ENCODE measurements at places on chromosomes 11 and 22.

DNA sequence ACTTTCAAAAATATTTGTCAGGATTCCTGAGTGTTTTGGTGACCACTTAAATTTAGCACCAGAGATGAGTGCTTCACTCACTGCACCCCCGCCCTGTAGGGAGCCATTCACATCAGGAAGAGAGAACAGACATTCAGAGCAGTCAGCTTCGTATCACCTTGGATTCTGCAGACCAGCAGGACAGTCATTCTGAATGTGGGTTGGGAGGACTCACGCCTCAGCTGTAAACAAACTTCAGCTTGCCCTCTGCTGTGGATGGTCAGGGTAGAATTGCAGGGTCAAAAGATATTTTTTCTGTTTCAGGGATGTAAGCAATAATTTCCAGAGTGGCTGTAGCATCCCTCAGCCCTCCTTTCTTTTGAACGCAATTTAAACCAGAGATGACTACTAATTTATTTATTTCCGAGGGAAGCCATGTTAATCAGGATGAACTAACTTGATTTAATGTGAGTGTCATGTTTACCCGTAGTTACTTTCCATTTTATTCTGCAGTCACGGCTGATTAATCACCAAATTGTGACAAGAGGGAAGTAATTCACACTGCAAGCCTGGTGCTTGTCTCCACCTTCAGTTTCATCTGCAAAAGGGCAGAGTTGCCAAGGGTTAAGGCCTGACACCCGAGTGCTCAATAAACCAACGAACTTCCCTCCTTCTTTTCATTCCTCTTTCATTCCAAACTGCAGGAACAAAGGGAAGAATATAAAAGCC, 174.2 kb upstream of the DDI1 start:
- no peak for DNase-seq

GRCh38 chr11:27330633-27331270, 32.3 kb downstream of the CCDC34 start:
- DNase-seq, result no peak

DNA sequence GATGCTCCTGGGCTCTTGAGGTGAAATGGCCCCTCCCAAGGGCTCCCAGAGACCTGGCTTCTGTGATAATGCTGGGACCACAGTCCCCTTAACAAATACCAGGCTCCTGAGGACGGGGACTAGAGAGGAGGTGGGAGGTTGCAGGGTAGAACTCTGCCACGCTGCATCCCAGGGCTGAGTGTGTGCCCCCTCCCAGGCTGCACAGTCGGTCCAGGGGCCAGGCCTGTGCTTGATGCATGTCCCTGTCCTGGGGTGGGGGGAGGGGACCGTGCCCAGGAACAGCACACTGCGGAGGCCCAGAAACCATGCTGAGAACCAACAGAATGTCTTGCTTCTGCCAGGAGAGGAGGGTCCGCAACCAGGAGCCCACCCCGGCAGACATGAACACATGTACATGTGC, 9.3 kb downstream of the CSF2RB start:
- DNase-seq, result no peak

DNA sequence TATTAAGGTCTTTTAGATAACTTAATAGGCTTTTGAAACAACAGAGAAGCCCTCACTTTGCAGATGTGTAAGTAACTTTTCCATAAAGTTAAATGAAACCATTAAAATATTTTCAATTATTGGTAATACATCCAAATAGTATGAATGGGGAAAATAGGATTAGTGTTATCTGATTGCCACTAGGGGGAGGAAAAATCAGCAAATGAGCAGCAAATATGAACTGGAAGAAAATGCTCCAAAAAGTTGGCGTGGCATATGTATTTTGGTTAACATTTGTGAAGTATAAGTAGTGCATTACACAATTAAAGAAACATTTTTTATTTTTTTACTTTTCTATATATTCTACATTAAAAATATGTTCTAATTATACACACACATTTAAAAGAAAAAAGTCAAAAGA, 259.8 kb upstream of the ANO5 start:
- DNase-seq, result no peak

- DNase-seq, result no peak
Measured at GRCh38 chr11:70630816-70631623, 232.7 kb downstream of the CTTN start.

GRCh38 chr11:134367781-134368180, 36.0 kb downstream of the GLB1L2 start:
- DNase-seq, result no peak

- DNase-seq, result no peak
Measured at GRCh38 chr11:45238724-45239123, 47.4 kb downstream of the SYT13 start.

- no peak for DNase-seq
Measured at GRCh38 chr11:78429660-78430059, 12.0 kb upstream of the GAB2 start.

GRCh38 chr11:130729678-130730300, 186.5 kb downstream of the SNX19 start:
- no peak for DNase-seq

DNA sequence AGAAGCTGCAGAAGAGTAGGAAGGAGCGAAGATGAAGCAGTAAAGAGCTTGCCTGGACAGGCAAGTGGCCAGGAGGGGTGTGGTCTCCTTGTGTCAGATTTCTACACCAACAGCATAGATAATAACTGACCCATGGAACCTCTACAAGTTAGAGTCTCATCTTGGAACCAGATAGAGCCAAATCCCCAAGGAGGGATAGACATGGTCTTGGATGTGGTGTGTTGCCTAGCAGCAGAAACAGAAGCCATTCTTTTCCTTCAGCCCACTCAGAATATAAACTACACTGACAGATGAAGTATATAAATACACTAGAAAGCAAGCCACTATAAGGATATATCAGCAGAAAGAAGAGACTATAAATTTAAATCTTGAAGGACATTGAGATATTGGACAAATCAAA, 4.3 kb upstream of the CARD16 start:
- DNase-seq, result no peak

- no peak for DNase-seq
Measured at GRCh38 chr11:111980062-111980461, 42.9 kb downstream of the DIXDC1 start.

DNA sequence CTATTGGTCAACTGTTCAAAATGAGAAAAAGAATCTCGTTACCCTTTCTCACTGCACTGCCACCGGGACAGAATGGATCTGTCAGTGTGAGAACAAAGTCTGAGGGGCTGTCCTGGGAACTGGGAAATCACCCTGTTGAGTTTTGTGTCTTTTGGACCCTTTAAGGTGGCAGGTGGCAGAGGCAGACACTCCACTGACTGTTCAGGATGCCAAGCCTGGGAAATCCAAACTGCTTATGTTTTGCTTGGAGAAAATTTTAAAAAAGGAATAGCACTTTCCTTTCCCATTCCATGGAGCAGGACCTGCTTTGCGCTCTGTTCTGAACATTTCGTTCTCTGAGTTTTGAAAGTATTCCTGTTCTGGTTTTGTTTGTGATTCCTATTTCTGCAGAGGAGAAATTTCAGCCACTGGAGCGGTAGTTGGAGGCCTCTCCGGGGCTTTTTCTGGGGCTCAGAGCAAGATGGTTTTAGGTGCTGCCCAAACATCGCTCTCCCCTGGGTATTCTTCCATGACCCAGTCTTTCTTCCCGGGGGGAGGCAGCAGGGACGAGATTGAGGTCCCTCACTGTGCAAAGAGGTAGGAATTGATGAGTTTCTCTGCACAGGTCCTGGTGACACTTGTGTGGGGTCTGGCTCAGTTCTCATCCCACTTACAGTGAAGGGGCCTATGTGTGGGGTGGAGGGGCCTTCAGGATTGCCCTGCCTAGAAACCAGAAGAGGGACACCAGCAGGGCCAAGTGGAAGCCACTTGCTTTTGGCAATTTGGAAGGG, 138.5 kb upstream of the SYT13 start:
- DNase-seq, result no peak

DNA sequence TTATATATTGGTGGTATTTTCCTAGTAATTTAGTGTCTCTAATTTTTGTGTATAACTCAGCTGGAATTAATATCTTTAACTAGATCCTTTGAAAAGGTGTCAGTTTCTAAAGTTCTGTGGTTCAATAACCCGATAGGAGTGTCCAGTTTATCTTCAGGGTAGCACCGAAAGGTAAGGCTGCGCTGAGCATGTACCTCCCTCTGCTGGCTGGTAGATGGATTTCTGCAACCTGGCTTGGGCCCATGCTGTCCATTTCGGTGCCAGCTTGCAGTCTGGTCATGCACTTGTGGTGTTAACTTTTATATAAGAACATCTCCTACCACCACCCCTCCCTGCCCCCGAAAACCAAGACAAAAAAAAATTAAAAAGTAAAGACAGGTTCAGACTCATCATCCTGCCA, 24.7 kb downstream of the EXT2 start:
- DNase-seq, result no peak

GRCh38 chr11:48127521-48128183, 89.0 kb upstream of the OR4B1 start:
- DNase-seq, result no peak

DNA sequence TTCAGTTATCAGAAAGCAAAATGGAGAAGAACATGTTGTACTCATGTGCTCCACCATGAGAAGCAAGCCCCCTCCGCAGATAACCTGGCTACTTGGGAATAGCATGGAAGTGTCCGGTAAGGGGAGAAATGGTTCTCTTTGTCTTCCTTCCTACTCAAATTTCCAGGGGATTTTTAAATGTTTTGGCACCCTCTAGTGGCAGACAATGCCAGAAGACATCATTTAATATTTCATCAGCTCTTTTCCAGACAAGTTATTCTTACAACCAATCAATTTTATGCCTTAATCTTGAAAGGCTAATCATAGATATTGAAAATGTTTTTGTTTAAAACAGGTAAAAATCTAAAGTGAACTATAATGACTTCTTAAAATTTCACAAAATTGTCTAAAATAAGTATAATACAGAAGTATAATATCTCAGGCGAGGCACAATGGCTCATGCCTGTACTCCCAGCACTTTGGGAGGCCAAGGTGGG, 15.7 kb downstream of the CRTAM start:
- DNase-seq, result no peak

GRCh38 chr11:113974741-113975470, at the start of gene HTR3A:
Gene HTR3A (plus strand): TSS chr11:113975108. CDS start chr11:113975326, 218 bp downstream.
- no peak for DNase-seq

DNA sequence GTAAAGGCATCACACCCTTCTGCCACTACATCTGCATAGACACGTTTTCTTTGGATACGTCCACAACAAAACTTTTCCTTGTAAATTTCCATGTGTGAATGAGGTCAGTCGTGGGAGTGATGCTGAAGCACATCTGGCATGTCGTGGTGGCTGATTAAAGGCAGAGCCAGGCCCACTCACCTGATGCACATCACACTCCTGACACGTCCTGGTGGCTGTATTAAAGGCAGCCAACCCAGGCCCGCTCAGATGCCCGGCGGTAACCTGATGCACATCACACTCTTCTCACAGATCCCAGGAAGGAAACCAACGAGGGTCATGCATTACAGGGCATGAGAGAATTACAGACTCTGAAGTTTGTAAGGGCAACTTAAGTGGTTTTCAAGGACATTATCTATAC, 321.6 kb upstream of the B3GAT1 start:
- DNase-seq, result no peak

DNA sequence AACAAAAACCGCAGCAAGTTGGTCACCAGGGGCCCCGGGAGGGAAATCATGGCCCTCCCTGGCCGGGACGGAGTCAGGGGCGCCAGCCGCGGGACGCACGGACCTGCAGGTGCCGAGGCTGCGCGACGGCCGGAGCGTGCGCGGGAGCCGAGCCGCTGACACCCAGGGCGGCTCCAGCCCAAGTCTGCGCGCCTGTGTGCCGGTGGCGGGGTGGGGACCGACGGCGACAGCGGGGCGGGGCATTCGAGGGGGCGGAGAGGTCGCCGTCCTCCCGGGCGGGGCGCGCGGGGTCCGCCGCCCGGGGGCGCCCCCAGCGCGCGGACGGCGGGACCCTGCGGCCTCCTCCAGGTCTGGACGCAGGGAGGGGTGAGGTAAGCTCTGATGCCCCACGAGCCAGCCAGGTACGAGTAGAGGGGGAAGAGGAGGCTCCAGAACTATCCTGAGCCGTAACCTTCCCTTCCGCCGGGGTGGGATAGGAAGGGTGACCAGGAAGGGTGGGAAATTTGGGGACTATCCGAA, at the start of gene ESAM:
Gene ESAM (minus strand): TSS at position 186 of the 519 bp plus-strand sequence. CDS start 136 bp downstream, at position 50.
- DNase-seq, result peak; percentile 56

DNA sequence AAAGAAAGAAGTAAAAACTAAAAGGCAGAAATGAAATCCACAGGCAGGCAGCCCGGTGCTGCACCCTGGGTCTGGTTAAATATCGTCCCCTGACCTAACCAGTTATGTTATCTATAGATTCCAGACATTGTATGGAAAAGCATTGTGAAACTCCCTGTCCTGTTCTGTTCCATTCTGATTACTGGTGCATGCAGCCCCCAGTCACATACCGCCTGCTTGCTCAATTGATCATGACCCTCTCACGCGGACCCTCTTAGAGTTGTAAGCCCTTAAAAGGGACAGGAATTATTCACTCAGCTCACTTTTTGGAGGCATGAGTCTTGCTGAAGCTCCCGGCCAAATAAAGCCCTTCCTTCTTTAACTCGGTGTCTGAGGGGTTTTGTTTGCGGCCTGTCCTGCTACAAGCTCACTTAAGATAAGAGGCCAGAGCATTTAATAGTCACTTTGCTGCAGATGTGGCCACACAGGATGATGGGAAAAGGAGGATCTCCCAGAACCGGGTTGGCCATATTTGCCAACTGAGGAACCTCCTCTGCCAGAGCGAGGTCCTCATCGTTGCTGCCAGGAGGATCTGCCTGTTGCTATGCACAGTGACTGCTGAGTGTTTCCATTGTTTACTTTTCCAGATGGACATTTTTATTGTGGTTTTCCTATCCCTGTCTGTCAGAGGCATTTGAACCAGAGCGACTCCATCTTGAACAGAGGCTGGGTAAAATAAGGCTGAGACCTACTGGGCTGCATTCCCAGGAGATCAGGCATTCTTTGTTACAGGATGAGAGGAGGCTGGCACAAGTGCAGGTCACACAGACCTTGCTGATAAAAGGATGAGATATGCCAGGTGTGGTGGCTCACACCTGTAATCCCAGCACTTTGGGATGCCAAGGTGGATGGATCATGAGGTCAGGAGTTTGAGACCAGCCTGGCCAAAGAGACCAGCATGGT, 10.2 kb downstream of the C11orf96 start:
- DNase-seq, result no peak

GRCh38 chr11:1628506-1629325, 859 bp upstream of the KRTAP5-5 start:
- peak; percentile 30 for DNase-seq

DNA sequence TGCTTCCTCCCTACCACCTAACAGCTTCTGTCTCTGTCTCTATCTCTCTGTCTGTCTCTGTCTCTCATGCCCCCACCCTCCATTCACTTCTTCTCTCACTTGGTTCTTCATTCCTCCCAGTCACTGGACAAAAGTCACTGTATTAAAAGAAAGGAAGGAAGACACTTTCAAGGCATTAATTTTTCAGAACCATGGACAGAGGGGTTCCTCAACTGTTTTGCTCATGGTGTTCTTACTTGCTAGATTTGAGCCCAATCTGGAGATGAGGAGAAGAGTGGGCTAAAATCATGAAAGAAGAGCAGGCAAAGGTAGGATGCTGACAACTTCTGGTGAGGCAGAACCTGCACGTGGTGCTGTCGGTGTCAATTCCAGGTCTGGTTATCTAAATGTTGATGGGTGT, 116.7 kb upstream of the LARGE1 start:
- DNase-seq, result no peak

GRCh38 chr22:17201285-17201945, 17.8 kb downstream of the ADA2 start:
- no peak for DNase-seq

GRCh38 chr11:45512471-45513148, 152.8 kb downstream of the CHST1 start:
- no peak for DNase-seq

GRCh38 chr22:39138357-39138997, 14.0 kb downstream of the CBX7 start:
- DNase-seq, result no peak

Measured in stimulated activated CD4-positive, alpha-beta T cell treated with anti-CD3 and anti-CD28 coated beads, Interleukin-4, amount 100 ng/mL, for 4 hours (primary cell).